Stimulated activated CD8-positive, alpha-beta memory T cell treated with anti-CD3 and anti-CD28 coated beads, Interleukin-4, amount 100 ng/mL, for 1 hour (primary cell): ENCODE measurements at places on chromosomes 1 and 21.

- no peak for DNase-seq
These were observed 153.0 kb downstream of the KCTD3 start for GRCh38 chr1:215720126-215720525.

- no peak for DNase-seq
These were observed 28.3 kb upstream of the S100A7 start for GRCh38 chr1:153488731-153489130.

DNA sequence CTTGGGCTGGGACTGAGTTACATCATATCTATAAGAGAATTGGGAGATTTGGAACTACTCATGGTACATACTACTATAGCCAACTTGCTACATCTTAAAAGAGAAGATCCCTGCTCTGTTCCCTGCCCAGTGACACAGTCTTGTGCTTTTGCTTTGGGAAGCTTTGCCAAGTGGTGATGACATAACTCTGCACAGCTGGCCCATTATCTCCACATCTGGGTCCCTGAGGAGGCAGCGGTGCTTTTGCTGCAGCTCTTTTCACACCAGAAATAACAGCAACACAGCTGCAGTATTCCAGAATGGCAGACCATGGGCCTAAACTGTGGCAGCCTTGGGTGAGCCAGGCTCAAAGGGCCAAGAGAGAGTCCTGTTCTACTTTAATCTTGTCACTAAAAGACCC lies 296.0 kb downstream of the HHAT start:
- DNase-seq = no peak

DNA sequence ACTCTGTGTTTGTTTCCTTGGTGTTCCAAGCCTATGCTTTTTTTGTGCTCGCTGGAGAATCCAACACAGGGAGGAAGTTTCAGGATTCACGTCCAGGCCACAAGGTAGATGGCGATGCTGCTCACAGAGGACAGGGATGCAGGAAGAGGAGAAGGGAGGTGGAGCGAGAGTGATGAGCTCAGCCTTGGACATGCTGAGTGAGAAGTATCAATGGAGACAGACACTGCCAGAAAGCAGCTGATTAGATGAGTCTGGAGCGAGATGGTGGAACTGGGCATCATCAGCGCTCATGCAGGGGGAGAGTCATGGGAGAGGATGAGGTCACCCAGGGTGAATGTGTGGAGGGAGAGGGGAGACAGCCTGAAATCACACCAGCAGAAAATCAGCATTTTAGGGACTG lies 110.0 kb downstream of the GLUL start:
- no peak for DNase-seq

DNA sequence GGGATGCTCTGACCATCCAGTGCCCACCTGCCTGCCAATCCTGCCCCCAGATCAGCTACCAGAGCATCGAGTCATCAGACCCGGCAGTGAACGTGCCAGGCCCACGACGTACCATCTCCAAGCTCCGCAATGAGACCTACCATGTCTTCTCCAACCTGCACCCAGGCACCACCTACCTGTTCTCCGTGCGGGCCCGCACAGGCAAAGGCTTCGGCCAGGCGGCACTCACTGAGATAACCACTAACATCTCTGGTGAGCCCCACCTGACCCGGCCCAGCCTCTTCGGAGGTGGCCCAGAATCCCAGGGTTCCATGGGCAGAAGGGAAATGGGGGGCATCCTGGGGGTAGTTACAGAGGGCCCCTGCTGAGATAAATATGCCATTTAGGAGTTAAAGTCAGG lies 43.1 kb downstream of the PTPRU start:
- DNase-seq = no peak

- DNase-seq = no peak
These were observed 77.7 kb downstream of the KIRREL1 start for GRCh38 chr1:158071138-158071537.

DNA sequence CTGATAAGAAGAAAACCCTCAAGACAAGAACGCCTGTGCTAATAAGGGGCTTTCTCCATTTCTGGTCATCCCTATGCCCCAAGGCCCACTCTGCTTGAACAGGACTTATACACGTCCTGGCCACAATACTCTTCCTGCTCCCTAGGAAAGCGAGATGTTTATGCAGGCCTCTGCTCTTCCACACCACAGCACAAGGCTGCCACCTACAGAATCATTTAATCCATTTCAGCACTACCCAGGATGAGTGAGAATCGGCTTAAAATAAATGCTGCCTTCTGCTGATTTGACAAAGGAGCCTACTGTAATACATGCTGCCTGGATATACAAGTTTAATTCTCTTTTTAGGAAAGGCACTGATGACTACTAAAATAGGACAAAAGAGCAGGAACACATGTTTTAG lies 29.4 kb downstream of the FRRS1 start:
- DNase-seq = no peak

DNA sequence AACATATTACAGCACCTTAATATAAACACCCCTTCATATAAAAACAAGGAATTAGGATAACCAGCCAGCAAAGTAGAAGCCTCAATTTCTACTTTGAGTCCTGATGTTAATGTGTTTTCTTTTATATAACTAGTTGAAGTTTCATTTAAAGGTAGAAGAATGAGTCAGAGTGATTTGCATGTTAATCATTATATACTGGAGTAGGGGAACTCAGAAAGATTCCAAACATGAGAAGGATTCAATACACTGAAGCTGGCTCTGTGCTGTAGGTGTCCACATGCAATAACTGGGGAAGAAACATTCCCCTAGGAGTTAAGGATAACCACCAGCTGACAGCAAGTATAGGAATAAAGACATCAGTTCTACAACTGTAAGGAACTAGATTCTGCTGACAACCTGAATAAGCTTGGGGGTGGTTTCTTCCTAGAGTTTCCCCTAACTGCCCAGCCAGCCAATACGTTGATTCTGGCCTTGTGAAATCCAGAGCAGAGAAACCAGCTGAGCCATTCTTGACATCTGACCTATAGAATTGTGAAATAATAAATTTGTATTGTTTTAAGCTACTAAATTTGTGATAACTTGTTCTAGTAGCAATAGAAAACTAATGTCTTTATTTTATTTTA lies 33.4 kb upstream of the RNPC3 start:
- no peak for DNase-seq

- no peak for DNase-seq
These were observed 20.2 kb downstream of the MRPL37 start for GRCh38 chr1:54220004-54220811.

DNA sequence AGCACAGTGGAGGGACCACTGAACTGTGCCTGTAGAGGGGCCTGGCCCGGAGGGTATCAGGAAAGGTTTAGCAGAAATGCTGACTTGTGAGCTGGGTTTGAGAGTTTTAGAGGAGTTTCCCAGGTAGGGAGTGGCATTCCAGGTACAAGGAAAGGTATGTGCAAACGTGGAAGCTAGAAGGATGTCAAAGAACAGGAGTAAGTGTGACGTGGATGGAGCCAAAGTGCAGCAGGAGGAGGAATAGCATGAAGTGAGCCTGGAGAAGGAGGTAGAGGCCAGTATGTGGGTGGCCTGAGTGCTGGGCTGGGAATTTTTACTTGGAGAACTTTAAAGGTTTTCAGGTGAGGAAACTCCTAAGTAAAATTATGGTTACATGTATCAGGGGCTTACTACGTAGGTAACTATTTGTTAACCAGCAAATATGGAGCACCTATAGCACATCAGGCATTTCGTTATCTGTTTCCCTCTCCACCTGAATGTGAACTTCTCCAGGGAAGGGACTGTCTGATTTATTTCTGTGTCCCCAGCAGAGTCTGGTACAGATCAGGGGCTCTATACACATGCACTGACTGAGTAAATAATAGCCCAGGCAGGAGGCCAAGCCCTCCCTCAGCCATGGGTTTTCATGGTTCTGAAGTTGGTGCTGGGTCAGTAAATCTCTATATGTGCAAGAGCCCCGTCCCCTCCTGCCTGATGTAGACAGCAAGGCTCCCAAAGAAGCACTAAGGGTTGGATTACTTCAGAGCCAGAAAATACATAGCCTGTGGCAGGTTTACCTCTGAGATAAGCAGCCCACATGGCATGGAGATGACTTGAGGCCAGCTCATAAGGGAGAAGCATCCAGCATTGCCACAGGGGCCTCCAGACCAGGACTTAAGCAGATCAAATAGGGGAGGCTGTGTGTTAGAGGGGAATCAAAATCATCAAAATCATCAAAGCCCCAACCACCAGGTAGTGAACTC lies 43.4 kb downstream of the CDCP2 start:
- no peak for DNase-seq

GRCh38 chr1:29208442-29208841 lies 22.3 kb downstream of the MECR start:
- DNase-seq = no peak

- DNase-seq = no peak
These were observed 184.4 kb downstream of the SIPA1L2 start for GRCh38 chr1:232445361-232446106.

DNA sequence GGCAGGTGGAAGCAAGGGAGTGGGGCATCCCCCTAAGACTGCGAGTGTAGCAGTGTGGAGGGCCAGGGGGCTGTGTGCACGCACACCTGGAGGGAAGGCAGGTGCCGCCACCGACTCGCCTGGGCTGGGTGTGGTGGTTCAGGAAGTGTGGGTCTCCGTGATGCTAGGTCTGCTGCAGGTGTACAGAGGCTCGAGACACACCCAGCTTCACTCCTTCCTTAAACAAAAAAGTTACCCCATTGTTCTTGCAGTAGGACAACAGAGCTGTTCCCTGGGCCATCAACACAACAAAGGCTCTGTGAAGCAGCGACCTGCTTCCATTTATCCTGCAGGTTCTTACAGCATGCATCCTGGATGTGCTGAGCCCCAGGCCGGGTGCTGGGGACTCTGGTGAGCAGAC lies 100.4 kb upstream of the TMEM51 start:
- no peak for DNase-seq
